ENCODE measurements at places on chromosomes 5 and 9.

DNA sequence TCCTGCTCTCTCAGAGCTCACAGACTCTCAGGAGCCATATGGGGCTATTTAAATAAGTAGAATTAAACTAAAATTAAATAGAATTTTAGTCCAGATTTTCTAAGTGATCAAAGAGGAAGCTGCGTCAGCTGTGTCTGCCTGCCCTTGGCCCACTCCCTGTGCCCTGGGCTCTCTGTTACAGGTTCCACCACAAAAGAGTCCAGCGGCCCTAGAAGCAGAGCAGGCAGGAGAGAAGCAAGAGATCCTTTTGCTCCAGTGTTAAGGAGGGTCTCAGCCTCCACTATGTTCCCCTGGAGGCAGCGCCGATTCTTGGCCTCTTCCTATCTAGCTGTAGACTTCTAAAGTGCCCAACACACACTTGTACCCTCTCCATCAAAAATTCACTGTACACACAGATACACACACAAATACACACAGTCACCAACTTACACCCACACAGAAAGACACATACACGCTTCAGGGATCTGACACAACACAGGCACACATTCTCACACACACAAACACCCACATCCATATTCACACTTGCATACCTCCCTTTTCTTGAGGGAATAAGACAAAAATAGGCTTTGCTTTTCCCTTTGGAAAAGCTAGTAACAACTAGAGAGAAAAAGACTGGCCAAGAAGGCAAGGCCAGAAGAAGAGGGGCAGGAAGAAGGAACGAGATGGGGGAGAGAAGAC is 5.5 kb upstream of the TNIP1 start:
- no peak for DNase-seq

GRCh38 chr5:88675708-88676636 is 207.0 kb downstream of the MEF2C start:
- no peak for DNase-seq

DNA sequence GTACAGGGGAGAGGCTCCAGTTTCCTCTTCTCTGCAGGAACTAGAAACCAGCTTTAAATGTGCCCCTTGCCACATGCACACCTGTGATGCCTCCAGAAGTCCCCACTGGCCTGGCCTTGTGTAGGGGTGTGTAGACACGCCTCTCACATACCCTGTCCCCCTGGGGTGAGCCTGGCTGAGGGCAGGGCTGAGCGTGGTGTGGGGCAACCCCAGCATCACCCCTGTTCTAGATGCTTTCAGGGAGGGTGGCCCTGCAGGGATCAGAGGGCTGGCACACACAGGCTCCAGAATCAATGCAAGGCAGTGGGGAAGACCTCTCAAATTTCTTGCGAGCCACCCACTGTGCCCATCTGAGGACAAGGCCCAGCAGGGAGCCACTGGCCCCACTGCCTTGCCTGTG is 54.7 kb downstream of the NXNL2 start:
- no peak for DNase-seq

DNA sequence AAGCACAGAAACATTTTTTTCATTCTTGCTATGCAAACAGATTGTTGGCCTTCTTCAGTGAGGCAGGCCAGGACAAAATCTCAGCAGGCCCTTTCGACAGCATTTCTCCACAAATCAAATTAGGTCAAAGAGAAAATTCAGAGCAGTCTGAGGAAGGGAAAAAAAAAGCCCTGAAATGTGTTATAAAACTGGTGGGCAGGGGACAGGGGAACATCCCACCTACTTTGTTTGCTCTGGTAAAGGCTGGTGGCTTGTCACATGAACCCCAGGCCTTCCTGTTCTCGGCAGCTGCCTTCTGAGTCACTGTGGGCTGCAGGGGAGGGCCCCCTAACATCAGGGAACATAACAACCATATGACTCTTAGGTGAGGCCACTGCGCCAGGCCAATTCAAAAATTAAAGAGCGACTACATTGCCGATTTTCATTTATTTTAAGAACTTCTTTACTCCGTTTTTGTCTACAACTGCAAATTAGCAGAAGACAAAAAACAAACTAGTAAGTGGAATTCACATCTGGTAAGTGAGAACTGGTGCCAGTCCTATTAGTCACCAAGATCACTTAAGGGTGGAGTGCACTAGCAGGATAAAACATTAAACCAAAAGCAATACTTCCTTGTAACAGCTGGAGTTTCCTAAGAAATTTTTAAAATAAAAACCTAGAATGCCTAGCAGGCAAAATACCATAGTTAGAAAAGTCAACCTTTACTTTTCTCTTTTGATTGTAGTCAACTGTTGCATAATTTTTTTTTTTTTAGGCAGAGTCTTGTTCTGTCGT is 46.2 kb upstream of the DENND4C start:
- peak; percentile 76 for DNase-seq

- peak; percentile 33 for DNase-seq
Observed at GRCh38 chr9:95874989-95875304, 544 bp upstream of the ERCC6L2 start.

GRCh38 chr9:95511952-95512708 is 4.6 kb downstream of the PTCH1 start:
- no peak for DNase-seq

GRCh38 chr9:18979367-18979766 is 53.6 kb downstream of the SAXO1 start:
- no peak for DNase-seq

DNA sequence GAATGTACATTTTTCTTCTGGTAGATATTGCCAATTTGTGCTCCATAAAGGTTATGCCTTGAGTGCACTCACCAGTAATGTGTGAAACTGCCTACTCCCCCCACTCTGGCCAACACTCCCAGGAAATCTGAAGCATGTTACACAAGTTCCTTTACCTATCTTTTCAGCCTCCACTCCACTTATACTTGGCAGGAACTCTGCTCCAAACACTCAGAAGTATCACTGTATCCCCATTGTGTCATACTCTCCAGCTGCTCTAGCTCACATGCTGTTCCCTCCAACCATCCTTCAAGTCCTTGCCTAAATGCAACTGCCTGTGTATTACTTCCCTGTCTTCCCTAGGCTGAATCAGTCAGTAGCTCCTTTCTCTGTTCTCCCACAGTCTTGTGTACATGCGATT is 28.3 kb downstream of the POU4F3 start:
- DNase-seq, result no peak

DNA sequence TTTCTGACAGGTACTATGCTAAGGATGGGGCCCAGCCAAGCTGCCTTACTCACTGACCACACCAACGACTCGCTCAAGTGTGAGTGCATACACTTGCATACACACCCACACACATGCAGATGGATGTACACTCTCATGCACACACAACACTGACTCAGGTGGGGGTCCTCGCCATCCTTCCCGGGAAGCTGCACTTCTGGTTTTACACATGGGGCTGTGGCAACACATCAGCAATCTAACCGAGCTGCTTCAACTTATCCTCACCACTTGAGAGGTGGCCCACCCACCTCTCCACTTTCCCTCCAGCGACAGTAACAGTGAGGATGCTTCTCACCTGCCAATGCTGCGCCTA is 67.2 kb upstream of the SLC25A51 start:
- DNase-seq, result no peak

Data from GM20000 (cell line).